CD4-positive, alpha-beta T cell treated with Interleukin-6 at 100 ng/mL for 8 hours (primary cell): ENCODE measurements at places on chromosomes 7 and 10.

GRCh38 chr10:68047554-68048327 is 27.3 kb downstream of the HERC4 start:
- no peak for DNase-seq

- no peak for DNase-seq
Observed at GRCh38 chr10:109207361-109207760, 716.0 kb downstream of the XPNPEP1 start.

- DNase-seq: no peak
Observed at GRCh38 chr7:38190011-38190410, 12.0 kb downstream of the STARD3NL start.

DNA sequence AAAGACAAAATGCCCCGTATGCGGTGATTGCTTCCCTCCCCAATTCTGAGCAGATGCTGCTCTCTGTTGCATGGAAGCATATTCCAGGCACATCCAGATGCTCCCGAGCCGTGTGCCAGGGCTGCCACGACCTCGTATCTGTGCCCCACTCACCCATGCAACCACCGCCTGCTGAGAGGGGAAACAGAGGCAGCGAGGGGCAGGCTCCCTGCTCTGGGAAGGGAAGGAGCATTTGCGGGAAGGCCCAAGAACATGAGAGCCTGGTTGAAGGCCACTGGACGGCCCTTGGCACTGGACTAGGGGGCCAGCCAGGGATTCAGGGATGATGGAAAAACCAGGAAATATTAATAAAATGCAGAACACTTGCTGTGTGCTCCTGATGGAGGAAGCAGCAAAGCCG is 89.4 kb downstream of the CTBP2 start:
- DNase-seq: no peak

DNA sequence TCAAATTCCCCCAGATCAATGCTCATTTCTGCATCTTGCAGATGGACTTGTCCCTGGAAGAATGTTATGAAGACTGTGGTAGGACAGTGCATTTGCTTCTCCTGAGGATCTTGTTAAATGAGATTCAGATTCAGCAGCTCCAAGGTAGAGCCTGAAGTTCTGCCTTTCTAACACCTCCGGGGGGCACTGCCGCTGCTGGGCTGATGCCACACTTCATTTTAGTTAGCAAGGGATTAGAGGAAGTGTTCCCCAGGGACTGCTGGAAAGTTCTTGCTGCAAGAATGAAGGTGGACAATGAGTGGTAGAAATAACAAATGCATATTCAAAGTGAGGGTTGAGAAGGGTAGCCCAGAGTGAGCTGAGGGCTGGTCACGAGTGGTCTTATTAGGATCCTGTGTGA is 434.3 kb upstream of the AKR1E2 start:
- no peak for DNase-seq

DNA sequence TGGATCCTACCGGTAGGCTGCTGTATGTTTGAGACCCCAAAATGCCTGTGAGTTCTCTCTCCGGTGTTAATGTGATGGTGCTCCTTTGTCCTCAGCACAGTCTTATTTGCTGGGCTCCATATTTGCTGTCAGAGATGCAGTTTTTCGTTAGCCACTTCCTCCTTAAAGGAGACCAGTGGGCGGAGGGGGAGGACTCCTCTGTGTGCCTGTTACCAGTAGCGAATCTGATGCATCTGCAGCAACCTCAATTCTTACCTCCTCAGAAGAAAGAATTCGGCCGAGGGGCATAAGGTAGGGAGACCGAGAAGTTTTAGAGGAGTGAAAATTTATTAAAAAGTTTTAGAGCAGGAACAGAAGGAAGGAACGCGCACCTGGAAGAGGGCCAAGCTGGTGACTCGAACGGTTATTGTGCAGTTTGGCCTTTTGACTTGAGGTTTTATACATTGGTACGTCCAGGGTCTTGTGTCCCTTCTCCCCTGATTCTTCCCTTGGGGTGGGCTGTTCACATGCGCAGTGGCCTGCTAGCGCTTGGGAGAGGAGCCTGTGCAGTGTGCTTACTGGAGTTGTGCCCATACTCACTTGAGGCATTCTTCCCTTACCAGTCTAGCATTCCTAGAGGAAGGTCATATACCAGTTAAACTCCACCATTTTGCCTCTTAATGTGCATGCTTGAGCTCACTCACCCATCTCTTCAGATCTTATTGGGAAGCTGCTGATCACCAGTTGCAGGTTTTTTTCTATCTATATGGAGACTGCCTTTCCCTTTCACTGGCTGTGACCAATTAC is 49.5 kb downstream of the GNAI1 start:
- no peak for DNase-seq

- DNase-seq: no peak
Observed at GRCh38 chr7:124263232-124263827, 230.5 kb upstream of the TMEM229A start.

- no peak for DNase-seq
Observed at GRCh38 chr10:7667262-7668141, 736 bp upstream of the ITIH5 start.

GRCh38 chr10:61244261-61244775 is 208.9 kb downstream of the TMEM26 start:
- DNase-seq: no peak

DNA sequence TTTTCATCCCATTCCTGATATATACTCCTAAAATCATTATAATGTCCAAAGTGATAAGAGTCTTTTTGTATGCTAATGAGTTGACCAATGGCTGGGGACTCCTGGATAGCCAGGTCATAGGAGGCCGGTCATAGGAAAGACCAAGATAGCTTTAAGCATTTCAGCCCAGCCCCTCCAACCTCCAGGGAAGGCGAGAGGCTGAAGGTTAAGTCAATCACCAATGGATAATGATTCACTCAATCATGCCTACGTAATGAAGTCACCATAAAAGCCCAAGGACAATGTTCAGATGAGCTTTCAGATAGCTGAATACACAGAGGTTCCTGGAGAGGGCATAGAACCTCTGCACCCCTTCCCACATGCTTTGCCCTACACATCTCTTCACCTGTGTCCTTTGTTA is 75.7 kb downstream of the VWDE start:
- no peak for DNase-seq

DNA sequence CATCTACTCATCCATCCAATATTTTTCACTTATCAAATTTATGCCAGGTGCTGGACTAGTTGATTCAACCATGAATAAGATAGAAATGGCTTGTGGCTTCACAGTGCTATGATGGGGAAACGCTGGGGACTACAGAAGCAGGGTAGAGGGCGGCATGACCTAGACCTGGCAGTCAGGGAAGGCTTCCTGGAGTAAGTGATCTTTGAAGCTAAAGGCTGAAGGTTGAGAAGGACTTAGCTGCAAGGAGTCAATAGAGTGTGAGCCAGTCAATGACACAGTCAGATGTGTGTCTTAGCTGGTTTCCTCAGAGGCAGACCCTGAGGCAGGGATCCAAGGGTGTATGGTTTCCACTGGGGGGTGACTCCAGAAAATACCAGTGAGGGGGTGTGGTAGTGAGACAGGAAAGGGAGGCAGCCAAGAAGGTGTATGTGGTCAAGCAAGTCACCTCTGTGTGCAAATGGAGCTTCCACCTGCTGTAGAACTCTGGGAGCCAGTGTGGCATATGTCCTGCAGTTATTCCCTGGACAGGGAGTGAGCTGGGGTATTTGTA is 10.3 kb downstream of the PRF1 start:
- no peak for DNase-seq

DNA sequence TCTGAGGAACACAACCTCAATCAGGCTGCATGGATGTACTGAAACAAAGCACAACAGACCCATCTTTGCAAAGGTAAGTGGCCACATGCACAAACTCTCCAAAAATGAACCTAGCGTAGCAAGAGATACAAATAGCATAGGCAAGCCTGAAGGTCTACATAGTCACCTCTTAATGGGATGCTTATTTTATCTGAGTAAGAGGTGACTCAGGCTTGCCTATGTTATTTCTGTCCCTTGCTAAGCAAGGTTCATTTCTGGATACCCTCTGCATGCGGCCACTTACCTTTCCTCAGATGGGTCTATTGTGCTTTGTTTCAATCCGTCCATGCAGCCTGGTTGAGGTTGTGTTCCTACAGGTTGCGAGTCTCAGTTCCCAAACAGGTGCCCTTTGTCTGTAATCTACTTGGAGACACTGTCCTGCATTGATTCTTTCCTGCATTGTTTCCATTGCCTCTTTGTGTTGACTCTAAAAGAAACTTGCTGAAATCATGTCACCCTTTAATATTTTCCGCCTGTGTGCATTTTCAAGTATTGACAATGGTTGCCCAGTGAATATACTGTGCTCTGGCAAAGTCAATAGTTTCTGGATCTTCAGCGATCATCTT is 291.8 kb upstream of the LYZL1 start:
- DNase-seq: no peak

- DNase-seq: no peak
Observed at GRCh38 chr10:122939856-122940543, 14.0 kb downstream of the C10orf88 start.

DNA sequence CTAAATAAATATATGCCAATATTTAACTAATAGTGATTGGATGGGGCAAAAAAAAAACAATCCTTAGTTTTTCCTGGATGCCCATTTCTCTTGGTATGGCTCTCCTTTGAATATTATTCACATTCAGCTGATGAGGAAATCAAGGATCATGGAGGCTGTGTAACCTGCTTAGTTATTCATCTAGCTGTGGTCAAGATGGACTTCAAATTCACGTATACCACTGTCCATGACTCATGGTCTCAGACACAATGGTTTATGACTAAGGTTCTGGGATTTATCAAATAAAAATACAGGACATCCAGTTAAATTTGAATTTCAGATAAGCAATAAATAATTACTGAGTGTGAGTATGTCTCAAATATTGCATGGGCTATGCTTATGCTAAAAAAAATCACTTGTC is 191.5 kb upstream of the CELF2 start:
- no peak for DNase-seq

DNA sequence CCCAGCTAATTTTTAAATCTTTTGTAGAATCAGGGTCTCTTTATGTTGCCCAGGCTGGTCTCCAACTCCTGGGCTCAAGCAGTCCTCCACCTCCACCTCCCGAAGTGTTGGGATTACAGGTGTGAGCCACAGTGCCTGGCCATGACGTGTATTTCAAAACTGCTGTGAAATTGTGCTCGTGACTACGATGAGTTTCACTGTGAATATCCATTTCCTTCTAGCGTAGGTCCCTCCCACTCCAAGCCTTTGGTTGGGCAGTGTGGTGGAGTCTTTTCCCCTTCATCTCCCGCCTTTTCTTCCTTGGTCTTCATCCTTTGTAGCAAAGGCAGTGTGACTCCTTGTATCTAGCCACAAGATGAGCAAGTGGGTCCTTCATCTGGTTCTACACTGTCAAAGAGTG is 56.2 kb downstream of the CUL1 start:
- no peak for DNase-seq

- DNase-seq: no peak
Observed at GRCh38 chr7:36625247-36625646, 99.0 kb downstream of the AOAH start.

DNA sequence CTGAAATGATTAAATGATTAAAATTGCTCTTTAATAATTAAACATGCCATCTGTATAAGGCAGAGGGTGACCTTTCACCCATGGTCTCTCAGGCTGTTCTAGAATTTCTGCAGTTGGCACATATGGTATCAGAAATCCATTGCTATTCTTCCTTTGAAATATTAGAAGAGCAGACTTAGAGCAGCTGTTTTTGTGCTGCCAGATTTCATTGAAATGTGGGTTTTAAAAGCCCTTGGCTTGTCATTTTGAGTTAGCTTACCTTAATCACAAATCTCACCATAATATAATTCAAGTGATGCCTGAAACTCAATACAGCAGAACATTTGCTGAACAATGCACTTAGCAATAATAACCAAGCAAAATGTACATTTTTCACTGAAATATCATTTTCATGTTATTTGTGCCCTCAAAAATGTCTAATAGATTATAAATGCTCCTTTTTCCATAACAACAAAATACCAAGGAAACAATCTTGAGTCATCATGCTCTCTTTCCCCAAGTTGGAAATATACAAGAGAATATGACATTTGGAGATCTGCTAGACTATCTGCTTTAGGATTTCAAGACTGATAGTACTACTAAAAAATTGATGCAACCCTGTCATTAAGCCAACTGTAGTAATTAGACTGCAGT is 16.1 kb upstream of the PTTG1IP2 start:
- no peak for DNase-seq

GRCh38 chr7:2490181-2490651 is 14.0 kb upstream of the GRIFIN start:
- no peak for DNase-seq

GRCh38 chr7:151436446-151437158 is 3.3 kb downstream of the CRYGN start:
- no peak for DNase-seq

DNA sequence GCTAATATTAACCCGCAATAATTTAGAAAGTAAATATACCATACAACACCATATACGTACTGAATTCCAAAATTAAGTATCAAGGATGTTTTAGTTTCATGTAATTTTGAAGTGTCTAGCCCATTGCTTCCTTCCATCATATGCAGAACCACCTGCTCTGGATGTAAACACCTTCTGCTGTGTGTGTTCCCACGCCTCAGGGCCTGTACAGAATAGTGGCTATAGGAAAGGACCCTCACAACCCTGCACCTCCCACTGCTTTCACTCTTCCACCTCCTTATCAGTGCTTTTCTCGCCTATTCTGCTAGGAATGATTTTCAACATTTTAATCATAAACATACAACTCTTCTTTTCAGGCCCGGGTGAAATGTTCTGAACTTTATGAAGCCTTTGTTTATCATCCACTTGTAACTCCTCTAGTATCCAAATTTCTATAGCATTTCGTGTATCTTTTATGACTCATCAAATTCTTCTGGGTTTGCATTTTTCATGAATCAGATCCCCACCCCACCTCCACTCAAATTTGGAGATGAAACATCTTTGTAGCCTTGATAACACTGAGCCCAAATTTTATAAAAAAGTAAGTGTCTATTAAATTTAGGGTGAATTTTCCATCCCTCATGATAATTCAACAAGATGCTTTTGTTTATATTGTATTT is 1106.8 kb upstream of the C7orf33 start:
- no peak for DNase-seq

GRCh38 chr7:50379082-50379481 is 71.1 kb downstream of the FIGNL1 start:
- DNase-seq: no peak

DNA sequence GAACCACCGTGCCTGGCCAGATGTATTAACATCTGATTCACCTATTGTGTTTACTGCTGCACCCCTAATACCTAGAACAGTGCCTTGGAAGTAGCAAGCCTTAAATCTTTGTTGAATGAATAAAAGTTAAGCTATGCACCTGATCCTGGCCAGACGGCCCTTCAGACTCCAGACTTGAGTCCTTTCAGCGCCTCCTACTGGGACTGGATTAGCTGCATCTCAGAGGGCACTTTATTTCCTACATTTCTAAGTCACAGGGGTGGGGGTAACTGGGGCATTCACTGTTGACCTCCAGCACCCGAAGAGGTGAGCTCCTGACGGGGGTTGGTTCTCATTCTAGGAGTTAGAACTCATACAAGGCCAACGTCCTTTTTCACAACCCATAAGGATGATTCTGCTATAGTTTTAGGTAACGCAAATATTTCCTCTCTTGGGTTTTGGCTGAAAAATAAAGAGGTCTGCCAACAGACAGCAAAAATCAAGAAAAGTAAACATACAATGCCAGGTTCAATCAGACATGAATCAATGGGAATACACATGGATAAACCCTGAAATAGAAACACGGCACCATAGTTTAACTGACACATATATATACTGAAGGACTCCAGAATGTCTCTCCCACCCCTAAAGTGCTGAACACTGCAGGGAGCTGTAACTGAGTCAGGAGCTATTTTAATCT is 48.0 kb upstream of the DLG5 start:
- DNase-seq: no peak
